ENCODE measurements at places on chromosomes 2 and 18.

DNA sequence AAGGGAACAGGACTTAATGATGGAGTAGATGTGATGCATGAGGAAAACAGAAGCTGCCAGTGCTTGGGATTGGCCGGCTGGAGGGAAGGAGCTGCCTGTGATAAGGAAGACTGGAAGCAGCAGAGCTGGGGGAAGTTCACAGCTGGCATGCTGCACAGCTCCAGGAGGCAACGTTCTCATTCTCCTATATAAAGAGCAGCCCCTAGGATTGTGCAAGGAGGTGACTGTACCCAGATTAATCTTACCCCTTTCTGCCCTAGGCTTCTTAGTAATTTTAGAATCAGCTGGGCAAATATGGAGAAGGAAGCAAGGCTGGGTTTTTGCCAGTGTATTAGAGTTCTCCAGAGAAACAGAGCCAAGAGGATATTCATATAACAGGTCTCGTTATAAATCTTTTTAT lies 155.8 kb downstream of the ALPK2 start:
- no peak for DNase-seq

DNA sequence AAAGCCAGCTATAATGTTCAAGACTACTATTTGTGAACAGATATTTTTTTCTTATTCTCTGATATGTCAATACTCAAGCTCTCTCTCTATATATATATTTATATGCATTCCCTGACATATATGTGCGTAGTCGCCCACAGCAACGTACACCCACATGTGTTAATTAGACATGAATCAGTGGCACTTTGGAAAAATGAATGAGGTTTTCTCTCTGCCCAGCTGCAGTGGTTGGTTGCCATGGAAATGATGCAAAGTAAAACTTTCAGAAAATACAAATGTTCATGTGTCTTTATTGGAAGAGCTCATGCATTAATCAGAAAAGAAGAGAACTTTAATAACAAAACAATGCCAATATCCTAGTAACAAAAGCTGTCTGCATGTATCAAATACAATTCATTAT lies 34.7 kb downstream of the UNC80 start:
- no peak for DNase-seq

DNA sequence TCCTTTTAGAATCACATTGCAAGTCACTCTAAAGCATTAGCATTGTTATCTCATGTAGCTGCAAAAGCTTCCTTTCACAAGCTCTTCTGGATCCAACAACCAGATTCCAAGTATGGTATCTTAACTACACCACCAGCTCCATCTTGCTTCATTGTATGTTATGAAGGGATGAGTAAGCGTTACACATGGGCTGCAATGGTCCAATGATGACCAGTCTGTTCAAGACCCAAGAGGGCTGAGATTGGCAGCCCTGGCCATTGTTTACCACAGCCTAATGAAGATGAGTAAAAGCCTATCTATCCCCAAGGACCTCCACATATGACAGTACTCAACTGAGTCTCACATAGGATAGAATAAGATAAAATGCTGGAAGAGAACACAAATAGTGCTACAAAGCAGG lies 6.3 kb downstream of the CFLAR start:
- DNase-seq, result no peak

DNA sequence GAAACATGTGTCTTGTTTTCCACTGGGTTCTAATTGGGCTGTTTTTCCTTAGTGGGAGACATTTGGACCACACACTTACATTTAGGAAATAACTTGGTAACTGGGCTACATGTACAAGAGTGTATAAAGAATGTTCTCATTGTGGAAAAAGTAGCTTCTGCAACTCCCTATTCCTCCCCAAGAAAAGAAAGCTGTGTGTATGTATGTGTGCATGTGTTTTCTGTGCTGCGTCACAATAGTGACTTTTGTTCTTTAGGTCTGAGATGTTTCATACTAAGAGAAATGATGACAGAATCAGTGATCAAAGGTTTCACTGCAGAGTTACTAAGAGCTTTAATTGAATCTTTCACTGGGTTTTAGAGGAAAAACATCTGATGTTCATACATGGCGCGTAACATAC lies 82.7 kb downstream of the TANC1 start:
- DNase-seq, result no peak

GRCh38 chr2:221572821-221573429 lies 821 bp upstream of the EPHA4 start:
- no peak for DNase-seq

GRCh38 chr2:67312871-67313270 lies 84.3 kb upstream of the ETAA1 start:
- DNase-seq, result no peak

Data from NCI-H1417 treated with DMSO at 0.1 percent for 48 hours (cell line).